ENCODE measurements at places on chromosomes 2 and 18.

GRCh38 chr2:191724015-191724414 is 46.1 kb downstream of the NABP1 start:
- no peak for DNase-seq

GRCh38 chr18:9619545-9619944 is 5.2 kb upstream of the PPP4R1 start:
- DNase-seq, result peak; percentile 30

DNA sequence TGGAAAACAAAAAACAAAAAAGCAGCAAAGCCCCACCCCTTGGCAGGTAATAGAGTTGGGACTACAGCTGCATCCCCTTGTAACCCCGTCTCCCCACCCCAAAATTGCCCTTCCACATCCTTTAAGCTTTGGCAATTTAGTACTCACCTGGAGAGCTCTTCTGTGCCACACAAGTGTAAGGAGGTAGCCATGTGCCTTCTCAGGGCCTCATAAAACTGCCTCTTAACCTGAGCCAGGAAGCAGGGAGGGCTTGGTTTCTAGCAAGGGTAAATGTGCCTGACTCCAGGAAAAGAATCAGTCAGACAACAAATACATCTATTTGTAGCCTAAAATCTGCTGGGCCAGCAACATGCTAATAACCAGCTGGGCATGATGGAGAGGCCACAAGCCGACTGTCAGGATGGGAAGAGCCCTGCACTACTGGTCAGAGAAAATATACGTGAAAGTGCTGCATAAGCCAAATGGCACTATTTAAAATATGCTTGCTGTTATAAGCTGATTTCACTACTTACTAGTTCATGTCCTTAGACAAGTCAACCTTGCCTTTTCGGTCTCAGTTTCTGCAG is 46.3 kb downstream of the NOP58 start:
- no peak for DNase-seq

GRCh38 chr2:119174216-119174992 is 15.9 kb upstream of the C1QL2 start:
- peak; percentile 35 for DNase-seq

- DNase-seq, result no peak
Measured at GRCh38 chr2:221410487-221410886, 161.6 kb downstream of the EPHA4 start.

DNA sequence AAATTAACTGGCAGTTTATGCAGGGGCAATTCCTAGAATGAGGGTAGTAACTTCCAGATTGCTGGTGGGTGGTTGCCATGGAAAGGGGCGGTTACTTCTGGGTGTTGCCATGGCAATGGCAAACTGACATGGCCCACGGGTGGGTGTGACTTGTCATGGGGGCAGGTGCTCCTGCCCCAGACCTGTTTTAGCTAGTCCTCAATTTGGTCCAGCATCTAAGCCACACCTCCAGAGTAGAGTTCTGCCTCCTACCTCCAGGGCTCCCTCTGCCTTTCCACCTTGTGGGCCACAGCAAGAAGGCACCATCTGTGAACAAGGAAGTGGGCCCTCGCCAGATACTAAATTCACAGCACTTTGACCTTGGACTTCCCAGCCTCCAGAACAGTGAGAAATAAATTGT is 148.7 kb downstream of the TFCP2L1 start:
- no peak for DNase-seq

DNA sequence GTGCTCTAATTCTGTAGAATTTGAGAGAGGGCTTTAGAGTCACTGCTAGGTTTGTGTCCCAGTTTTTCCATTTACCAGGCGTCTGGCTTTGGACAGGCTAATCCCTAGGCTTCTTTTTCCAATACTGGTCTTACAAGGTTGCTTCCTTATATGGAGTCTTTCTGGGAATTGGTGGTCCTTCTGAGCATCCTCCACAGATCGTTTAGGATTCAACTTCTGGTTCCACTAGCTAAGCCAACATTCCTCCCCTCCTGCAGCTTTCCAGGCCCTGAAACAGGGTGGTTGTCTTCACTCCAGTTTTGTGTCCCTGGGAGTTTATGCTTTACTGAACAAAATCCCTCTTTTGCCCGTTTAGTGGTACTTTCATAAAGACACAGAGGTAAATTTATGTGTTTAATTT is 170.6 kb downstream of the CERS6 start:
- DNase-seq, result no peak

GRCh38 chr2:46921676-46922448 is 6.3 kb upstream of the MCFD2 start:
- DNase-seq, result no peak

- no peak for DNase-seq
Measured at GRCh38 chr2:150178591-150178990, 308.9 kb downstream of the RND3 start.

DNA sequence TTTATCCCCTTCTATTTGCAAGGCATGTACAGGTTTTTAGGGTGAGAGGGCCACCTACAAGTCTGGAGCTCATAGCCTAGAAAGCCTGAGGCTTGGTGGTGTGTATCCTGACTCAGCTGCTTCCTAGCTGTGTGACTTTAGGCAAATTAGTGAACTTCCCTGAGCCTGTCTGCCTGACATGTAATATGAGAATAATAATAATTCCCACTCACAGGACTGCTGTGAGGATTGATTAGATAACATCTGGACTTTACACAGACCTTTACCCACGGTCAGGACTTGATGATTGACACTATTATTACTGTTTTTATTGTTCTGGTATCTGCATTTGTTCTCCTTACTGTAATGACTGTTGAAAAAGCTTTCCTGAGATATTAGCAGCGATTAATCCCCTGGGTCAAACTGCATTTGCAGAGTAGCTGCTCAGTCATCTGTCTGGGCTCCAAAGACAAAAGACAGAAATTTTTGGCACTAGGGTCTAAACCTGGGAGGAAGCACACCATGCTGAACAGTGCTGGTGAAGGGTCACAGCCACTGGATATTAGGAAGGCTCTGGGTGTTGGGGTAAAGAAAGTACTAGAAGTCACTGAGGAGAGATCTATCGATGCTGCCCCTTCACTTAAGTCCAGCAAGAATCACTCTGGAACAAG is 276.5 kb upstream of the FN1 start:
- DNase-seq, result no peak

GRCh38 chr2:241482126-241482955 is 26.0 kb downstream of the STK25 start:
- DNase-seq, result no peak

- DNase-seq, result no peak
Measured at GRCh38 chr2:15383695-15384350, 177.3 kb downstream of the NBAS start.

- no peak for DNase-seq
Measured at GRCh38 chr18:59090966-59091603, 48.6 kb upstream of the SEC11C start.

- DNase-seq, result no peak
Measured at GRCh38 chr18:42537291-42537690, 578.2 kb downstream of the RIT2 start.

- DNase-seq, result no peak
Measured at GRCh38 chr2:101380376-101380775, 6.9 kb downstream of the CREG2 start.

DNA sequence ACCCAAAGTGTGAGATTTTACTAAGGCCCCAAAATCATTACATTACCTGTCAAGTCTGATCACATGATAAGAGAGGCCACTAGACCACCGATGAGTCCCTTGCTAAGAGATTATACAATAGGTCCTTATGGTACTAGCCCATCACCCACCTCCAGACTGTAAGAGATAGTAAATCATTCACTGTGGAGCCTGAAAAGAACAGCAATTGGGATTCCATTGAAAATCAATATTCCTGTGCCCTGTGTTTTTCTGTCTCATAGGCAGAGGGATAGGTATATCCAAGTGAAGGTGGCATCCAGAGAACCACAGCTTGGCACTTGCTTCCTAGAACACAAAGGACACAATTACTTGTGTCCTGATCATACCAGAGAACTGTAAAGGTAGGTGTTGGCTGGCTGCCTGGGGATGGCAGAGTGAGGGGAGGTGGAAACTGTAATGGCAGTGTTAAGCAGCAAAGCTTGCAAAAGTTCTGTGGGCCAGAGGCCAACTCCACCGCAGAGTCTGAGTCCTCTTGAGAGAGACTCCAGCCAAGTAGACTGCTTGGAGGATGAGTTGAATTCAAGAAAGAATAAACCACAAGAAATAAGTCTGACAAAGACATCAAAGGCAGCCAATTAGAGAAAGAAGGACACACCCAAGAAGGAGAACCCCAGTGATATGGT is 102.0 kb upstream of the PIEZO2 start:
- DNase-seq, result no peak

GRCh38 chr18:43077510-43078308 is 37.8 kb downstream of the RIT2 start:
- no peak for DNase-seq

DNA sequence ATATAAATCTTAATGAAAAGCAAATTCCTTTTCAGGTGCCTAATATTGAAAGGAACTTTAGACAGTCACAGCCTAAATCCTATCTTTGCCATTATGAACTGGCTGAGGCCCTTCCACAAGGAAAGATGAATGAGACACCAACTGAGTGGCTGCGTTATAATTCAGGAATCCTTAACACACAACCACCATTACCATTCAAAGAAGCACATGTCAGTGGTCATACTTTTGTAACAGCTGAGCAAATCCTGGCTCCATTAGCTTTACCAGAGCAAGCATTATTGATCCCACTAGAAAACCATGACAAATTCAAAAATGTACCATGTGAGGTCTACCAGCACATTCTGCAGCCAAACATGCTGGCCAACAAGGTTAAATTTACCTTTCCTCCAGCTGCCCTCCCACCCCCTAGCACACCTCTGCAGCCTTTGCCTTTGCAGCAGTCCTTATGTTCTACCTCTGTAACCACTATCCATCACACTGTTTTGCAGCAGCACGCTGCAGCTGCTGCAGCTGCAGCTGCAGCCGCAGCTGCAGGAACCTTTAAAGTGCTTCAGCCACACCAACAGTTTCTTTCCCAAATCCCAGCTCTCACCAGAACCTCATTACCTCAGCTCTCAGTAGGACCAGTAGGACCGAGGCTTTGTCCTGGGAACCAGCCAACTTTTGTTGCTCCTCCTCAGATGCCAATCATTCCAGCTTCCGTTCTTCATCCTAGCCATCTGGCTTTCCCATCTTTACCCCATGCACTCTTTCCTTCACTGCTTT is 340.1 kb downstream of the ZNF804A start:
- no peak for DNase-seq

GRCh38 chr2:157290525-157290924 is 33.0 kb downstream of the GALNT5 start:
- no peak for DNase-seq

GRCh38 chr2:40255103-40255502 is 196.8 kb downstream of the SLC8A1 start:
- no peak for DNase-seq

- DNase-seq, result no peak
Measured at GRCh38 chr2:121348128-121348740, 63.2 kb upstream of the TFCP2L1 start.

GRCh38 chr2:8230466-8230865 is 451.4 kb upstream of the ID2 start:
- DNase-seq, result no peak

DNA sequence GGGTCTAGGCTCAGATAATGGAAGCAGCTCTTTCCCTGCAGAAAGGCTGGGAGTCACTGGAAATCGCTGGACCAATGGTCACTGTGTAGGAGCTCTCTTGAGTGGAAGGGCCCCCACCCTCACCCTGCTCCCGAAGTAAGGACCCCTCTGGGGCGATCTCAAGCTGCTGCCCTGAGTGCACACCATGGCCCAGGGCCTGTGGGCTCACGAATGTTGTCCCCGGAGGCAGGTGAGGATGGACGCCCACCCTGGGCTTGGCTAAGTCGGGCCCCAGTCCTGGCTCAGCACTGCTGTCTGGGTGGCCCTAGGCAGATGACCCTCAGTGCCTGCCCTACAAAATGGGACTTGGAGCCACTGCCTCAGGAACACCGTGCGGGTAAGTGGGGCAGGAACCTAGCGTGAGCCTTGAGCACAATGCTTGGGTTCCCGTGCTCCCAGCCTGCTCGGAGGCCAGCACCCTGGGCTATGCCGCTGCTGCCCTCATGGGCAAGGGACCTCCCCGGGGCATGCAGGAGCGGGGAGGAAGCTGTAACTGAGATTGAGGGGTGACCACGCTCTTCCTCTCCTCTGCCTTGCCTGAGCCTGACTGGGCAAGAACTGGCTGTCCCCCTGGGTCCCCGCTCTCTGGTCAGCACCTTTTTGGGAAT is 3.7 kb downstream of the D2HGDH start:
- DNase-seq, result no peak

DNA sequence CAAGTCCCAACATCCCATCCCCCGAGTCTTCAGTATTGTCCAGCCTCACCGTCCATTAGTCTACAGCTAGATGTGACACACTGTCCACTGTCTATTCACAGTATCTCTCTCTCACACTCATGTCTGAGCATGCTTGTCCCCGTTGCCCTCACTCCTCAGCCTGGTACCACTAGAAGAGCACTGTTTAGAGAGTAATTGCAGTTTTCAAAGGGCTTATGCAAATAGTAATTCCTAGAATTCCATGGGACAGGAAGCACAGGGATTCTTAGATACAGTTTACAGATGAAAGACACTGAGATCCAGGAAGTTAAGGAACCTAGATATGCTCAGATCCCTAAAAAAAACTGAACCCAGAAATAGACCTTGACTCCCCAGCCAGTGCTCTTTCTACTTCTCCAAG is 125.5 kb downstream of the MYO5B start:
- no peak for DNase-seq

DNA sequence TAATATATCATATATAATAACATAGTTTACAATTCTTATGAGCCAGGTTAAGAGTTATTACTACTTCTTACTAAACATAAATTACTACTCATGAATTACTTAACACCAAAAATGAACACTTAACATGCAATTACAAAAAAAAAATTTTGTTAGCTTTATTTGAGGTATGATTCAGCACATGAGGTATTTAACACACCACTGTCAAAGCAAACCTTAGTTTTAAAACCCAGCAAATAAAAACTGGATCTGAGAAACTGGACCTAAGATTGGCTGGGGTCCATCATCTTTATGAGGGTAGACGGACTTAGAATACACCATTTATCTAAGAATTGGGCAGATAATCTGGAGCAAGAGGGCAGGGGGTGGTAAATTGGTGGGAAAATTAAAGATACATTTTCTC is 81.8 kb upstream of the CREB1 start:
- DNase-seq, result no peak

DNA sequence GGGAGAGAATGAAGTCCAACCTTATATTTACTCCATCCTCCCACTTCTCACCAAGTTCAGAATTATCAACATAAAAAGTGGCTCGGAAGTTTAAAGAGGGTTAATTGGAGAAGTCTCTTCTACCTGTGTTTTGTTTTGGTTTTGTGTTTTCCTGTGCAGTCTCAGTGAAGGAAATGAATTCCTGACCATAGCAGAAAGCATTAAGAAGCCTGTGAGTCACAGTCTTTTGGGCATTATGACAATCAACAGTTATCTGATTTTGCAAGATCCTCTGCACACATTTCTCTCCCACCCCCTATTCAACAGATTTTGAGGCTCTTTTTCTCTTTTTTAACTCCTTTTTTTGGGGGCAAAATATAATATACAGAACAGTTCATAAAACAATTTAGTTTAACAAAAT is 8.6 kb upstream of the RPL37A start:
- DNase-seq, result no peak

- no peak for DNase-seq
Measured at GRCh38 chr2:5748946-5749345, 56.8 kb downstream of the SOX11 start.

GRCh38 chr2:38037757-38038621 is 38.0 kb downstream of the CYP1B1 start:
- no peak for DNase-seq

GRCh38 chr2:177983183-177983788 is 89.3 kb downstream of the PDE11A start:
- DNase-seq, result peak; percentile 2

Measured in CD4-positive, alpha-beta T cell treated with Interleukin-2 at 100 ng/mL for 4 hours (primary cell).